ENCODE measurements at places on chromosomes 12 and 14.
A peak's percentile ranks its signal among the peaks of the same experiment; 100 is the strongest.

DNA sequence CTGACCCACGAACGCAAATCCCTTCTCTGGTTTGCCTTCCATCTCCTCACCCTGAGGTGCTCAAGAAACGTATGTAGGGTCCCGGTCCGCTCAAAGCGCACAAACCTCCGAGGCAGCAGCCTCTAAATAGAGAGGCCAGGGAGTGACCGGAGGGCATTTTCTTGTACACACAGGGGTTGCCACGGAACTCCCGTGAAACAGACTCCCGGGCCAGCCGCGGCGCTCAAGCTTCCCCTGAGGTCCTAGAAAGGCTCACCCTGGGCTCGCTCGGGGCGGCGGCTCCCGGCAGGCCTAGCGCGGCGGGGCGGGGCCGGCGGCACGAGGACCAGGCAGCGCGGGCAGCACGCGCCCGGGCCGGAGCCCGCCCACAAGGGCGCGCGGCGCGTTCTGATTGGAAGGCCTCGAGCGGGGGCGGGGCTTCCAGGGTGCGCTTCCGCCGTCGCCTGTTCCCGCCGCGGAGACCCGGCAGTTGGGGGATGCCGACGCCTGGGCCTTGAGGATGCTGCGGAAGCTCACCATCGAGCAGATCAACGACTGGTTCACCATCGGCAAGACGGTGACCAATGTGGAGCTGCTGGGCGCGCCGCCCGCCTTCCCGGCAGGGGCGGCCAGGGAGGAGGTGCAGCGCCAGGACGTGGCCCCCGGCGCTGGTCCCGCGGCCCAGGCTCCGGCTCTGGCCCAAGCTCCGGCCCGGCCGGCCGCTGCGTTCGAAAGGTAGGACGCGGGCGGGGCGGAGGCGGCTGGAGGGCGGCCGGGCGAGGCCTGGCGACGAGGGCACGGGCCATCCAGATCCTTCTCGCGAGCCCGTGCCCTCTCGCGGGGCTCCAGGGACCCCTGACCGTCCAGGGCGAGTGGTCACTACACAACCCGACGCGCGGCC lies at the start of gene TDRD9:
TSS of gene TDRD9 (plus strand) at position 446 of the 880 bp plus-strand sequence. CDS start at position 500, 54 bp downstream.
- DNase-seq: no peak

GRCh38 chr12:50927766-50928224 lies 24.5 kb upstream of the HIGD1C start:
- no peak for DNase-seq

GRCh38 chr14:102206918-102207317 lies 67.2 kb downstream of the WDR20 start:
- no peak for DNase-seq

GRCh38 chr14:53696217-53696965 lies 260.2 kb downstream of the BMP4 start:
- no peak for DNase-seq

DNA sequence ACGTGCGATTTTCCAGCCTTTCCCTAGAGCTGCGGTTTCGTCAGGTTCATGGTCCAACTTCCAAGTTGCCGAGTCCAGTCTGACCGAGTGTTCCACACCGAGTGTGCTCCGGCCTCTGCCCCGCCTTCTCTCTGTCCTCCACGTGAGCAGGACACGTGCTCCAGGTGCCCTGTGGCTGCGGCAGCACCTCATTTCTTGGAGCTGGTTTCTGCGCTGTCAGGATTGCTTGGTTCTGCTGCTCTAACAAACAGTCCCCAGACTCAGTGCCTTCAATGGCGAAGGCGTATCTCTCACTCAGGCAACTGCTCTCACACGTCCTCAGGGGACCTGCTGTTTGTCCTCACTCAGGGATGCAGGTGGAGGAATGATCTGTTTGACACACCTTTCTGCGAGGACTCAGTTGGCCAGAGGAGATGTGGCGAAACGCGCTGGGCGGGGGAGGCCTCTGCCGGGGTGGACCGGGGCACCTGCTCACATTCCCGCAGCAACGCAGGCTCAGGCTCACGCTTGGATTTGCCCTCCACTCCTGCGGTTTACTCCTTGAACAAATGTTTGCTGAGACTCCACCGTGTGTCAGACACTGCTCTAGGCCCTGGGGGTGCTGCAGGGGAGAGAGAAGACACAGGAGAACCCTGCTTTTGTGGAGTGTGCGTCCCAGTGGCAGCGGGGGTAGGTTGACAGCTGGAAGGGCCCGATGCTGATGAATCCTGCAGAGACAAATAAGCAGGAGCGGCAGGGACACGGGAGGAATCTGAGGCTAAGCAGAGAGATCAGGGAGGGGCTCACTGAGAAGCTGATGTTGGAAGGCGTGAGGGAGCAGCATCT lies 63.4 kb upstream of the FBRSL1 start:
- DNase-seq: peak; percentile 51

GRCh38 chr12:124406043-124406442 lies 111.2 kb downstream of the RFLNA start:
- DNase-seq: no peak

GRCh38 chr12:32265951-32266350 lies 133.4 kb upstream of the FGD4 start:
- no peak for DNase-seq

GRCh38 chr14:74619672-74620131 lies 7.7 kb upstream of the LTBP2 start:
- DNase-seq: no peak

- DNase-seq: no peak
Observed at GRCh38 chr12:114384739-114385138, 21.2 kb downstream of the TBX5 start.

DNA sequence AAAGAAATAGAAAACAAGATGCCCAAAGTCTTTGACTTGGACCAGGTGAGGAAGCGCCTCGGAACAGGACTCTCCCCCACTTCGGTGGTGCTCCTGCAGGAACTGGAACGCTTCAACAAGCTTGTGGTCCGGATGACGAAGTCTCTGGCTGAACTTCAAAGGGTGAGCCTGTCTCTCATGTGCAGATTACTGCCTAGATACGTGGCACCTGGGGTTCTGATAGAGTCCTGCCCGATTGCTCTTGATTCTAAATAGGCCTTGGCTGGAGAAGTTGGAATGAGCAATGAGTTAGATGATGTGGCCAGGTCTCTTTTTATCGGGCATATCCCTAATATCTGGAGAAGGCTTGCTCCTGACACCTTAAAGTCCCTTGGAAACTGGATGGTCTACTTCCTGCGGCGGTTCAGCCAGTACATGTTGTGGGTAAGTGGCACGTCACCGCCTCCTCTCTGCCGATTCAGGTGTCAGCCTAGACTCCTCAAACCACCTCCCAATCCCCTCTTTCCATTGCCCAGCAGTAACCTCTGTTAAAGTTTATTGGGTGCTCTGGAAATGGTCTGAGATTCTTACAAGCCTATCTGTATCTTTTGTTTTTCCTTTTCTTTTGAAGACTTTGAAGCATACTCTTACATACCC lies 40.8 kb downstream of the CCDC92 start:
- DNase-seq: no peak

DNA sequence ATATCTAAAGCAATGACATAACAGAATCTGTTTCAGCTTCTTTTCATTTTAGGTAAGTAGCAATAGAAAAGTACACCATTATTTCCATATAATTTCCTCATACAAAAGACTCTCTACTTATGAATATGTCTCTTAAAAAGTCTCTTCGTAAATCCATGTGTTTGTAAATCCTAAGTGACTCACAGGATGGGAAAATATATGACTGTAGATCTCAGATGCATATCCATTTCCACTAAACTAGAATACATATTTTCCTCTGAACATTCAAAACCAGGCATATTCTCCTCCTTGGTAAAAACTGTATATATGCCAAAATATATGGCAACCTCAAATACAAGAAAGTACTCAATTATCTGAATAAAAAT lies 93.6 kb downstream of the TXNDC16 start:
- no peak for DNase-seq

DNA sequence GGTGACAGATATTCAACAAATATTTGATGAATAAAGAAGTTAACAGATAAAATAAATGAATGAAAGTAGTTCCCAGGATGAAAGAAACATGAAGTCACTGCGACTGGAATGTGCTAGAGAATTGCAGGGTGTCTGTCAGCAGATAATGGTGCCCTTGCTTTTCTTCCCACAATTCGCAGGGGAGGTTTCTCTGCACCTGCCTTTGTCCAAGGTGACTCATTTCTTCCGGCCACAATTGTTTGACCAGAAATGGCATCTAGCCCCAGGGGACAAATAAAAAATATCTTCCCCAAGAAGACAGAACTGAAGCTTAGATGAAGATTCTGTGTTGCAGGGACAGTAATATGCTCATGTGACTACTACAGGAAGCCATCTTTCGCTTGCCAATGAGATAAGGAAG lies 316.1 kb upstream of the TBX3 start:
- DNase-seq: no peak

- DNase-seq: no peak
Observed at GRCh38 chr12:25320123-25321006, 69.6 kb upstream of the KRAS start.

GRCh38 chr14:54207075-54207474 lies 189.7 kb upstream of the CDKN3 start:
- DNase-seq: no peak

- peak; percentile 50 for DNase-seq
Observed at GRCh38 chr14:34498684-34499412, 36.8 kb upstream of the SPTSSA start.

DNA sequence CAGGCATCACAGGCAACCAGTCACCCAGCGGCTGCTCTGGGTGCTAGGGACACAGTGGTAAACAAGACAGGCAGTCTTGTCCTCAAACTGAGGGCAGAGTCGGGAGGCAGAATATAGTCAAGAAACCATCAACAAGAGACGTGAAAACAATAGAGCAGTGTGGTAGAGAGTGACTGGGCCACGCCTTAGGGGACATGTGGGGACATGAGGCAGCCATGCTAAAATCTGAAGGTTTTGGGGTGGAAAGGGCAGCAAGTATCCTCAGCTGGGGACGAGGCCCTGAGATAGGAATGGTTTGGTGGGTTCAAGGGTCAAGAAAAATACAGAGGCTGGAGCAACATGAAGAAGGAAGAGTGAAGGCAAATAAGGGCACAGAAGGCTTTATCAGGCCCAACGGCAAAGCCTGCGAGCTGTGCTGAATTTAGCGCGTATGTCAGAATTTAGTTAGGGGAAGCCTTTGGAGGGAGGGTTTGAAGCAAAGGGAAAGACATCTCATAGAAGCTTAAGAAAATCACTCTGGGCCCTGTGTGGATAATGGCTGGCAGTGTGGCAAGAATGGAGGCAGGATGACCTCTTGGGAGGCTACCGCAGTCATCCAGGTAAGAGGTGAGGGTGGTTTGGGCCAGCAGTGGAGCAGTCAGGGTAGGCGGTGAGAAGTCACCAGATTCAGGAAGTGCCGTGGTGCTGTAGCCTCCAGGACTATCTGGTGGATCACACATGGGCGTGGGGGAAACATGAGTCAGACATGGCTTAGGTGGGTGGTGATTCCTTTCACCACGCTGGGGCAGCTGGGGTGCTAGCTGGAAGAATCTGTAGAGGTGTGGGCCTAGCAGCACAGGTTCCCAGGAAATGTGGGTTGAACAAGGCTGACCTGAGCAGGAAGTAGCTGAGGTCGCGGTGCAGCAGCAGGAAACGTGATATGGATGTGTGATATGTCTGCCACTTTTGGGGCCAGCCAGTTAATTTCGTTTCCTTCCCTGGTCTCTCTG lies 3.0 kb downstream of the EVL start:
- no peak for DNase-seq

DNA sequence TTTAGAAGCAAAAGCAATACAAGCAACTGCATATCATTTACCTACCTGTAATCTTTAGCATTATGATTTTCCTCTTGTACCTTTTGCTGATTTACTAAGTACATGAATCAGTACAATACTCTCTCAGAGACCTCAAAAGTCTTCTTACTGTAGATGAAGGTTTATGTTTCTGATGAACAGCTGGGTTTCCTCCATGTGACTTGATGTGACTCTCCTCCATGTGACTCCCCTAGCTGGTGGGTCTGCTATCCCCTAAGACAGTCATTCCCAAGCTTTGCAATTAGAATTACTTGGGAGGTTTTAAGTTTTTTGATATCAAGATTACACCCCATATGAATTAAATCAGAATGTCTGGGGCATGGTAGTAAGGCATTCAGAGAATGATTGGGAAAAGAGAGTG lies 32.0 kb upstream of the ABCC9 start:
- no peak for DNase-seq

- DNase-seq: no peak
Observed at GRCh38 chr12:71727958-71728357, 26.7 kb upstream of the RAB21 start.

GRCh38 chr12:65392491-65392890 lies 114.0 kb downstream of the MSRB3 start:
- DNase-seq: no peak

DNA sequence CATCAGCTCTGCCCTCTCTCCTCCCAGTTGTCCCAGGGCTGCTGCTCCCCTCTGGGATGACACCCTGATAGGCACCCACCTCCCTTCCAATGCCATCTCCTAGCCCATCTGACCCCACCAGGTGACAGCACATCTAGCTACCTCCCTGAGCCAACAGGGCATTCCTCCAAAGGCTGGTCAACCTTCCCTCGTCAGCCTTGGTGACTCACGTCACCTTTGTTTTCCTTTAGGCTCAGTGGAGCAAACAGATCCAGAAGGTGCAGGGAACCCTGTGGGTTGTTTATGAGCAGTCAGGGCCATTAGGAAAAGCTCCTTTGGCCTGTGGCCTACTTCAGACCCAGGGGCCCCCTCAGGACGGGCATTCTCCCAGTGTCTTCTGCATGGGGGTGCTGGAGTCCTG lies 32.4 kb downstream of the PIGH start:
- no peak for DNase-seq

- DNase-seq: no peak
Observed at GRCh38 chr14:85915711-85916110, 385.8 kb downstream of the FLRT2 start.

DNA sequence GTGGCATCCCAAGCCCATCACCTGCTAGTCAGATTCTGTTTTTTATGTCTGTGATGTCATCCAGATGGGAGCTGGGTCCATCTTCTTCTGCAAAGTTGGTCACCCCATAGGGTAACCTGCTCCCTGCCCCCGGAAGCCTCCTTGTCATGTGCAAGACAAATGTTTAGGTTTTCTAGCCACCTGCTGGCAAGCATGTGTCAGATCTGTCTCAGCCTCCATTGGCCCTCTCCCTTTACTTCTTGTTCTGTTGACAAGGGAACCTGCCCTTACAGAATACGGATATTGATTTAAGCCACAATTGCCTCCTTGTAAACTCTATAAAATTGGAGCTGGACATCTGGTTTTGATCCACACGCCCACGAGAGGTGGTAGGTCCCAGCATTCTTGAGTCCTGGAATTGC lies 7.5 kb downstream of the NTF3 start:
- DNase-seq: no peak

GRCh38 chr12:67268335-67268895 lies 743 bp upstream of the CAND1 start:
- peak; percentile 99 for DNase-seq

GRCh38 chr12:38137716-38138115 lies 178.9 kb upstream of the ALG10B start:
- no peak for DNase-seq

DNA sequence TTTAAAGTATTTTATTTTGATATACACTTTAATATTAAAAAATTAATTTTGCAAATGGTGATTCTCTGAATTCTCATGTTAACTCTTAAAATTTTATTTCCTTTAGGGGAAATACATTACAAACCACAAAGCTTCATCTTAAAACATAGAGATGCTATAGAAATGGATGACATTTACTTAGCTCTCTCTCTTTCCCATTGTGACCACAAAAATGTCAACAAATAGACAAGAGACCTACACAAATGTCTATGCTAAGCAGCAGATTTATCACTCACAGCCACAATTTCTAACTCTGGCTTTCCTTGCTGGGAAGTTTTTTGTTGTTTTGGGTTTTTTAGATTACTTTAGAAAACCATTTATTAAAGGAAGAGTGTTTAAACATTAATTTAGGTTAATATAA lies 19.9 kb upstream of the PHC1 start:
- no peak for DNase-seq

GRCh38 chr12:108297895-108298760 lies 41.0 kb downstream of the CMKLR1 start:
- DNase-seq: no peak

All from T47D (cell line).